NCI-H69 (cell line): ENCODE measurements at places on chromosomes 13 and 19.
A peak's percentile ranks its signal among the peaks of the same experiment; 100 is the strongest.

DNA sequence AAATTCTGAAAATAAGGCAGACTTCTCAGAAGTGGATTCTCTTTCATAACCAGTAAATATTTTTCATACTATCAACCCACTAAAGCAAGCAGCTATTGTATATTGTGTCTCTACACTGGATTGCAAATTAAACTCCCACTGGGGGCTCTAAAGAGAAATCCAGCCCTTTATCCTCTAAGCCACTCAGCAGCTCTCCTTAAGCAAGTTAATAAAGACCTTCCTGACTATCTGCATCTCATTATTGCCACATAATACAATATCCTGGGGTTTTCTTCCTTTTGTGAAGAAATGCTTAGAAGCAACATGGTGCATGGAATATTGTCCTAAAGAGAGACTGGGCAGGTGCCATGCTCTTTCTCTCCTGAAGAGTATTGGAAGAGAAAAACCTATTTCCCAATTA is 521.3 kb downstream of the MYO16 start:
- DNase-seq: no peak

DNA sequence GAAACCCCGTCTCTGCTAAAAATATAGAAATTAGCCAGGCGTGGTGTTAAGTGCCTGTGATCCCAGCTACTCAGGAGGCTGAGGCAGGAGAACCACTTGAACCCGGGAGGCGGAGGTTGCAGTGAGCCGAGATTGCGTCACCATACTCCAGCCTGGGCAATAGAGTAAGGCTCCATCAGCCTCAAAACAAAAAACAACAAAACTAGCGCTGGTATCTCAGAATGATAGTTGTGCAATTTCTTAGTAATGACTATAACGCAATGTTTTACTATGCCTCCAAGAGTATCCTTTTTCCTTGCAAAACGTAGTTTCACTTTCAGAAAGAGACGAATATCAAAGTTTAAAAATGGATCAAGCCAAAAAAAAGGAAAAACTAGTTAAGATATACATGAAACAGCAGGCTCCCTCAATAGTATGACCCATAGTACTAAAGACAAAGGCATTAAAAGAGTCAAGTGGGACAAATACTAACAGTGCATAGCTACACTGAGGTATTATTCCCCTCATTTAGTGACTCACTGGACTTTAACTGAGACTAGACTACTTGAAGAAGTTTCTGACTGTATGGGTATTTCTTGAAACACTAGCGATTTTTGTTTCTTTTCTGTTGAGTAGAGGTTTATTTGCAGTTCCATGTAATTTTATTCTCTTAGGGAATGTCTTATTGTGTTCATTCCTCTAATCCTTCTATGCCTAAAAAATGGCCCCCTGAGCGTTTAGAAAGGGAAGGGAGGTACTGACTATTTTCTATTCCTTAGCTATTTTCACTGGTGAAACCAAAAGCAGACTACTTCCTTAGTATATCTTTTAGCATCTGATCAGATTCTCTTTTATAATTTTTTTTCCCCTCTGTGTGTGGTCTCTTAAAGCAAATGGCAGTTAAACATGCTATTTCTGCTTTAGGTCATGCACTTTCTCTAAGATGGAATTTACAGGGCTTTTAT is 10.4 kb upstream of the ITM2B start:
- DNase-seq: no peak

DNA sequence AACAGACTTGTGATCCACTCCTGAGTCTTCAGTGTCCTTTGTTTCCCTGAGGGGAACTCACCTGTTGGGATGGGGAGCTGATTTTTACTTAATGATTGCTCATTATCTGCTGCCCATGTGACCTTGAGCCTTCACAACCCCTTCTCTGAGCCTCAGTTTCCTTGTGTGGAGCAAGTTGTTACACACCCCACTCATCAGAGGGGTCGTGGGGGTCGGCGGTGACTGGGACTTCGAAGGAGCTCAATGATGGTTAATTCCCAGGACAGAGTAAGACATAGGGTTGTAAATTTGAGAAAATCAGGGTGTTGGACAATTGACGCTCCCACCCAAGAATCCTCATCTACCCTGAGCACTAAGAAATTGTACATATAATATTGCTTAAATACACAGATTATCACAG is 13.5 kb downstream of the LILRA5 start:
- no peak for DNase-seq

GRCh38 chr13:110616103-110617101 is 1.1 kb downstream of the NAXD start:
- DNase-seq: peak; percentile 73

GRCh38 chr13:113977976-113978375 is 4.1 kb upstream of the C13orf46 start:
- no peak for DNase-seq

DNA sequence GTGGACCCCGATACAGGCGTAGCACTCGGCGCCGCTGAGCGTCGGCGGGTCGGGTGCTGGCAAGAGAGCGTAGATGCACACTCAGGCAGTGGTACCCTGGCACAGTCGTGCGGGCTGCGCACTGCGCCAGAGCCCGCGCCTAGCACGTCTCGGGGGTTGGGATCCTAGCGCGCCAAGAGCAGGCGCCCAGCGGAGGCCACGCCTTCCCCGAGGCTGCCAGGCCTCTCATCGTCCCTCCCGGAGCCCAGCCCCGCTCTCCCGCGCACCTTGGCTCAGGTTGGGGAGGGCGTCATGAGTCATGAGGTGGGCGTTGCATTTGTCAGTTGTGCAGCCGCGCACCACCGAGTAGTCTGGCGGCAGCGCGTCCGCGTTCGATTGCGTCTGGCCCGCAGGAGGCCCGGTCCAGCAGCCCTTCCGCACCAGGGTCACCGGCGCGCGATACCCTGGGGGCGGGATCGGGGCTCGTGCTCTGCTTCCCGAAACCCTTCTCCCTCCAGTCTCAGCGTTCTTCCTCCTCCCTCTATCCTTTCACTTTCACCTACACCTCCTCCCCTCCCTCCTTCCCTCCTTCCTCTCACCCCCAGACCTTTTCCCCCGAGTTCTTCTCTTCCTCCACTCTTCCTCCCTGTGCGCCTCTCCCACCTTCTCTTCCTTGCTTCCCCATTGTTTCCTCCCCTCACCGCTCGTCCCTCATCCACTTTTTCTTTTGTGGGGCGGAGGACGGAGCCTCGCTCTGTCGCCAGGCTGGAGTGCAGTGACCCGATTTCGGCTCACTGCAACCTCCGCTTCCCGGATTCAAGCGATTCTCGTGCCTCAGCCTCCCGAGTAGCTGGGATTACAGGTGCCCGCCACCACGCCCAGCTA is 3.5 kb downstream of the LYPD5 start:
- DNase-seq: peak; percentile 97
